ENCODE measurements at places on chromosomes 7 and 10.
A peak's percentile ranks its signal among the peaks of the same experiment; 100 is the strongest.

DNA sequence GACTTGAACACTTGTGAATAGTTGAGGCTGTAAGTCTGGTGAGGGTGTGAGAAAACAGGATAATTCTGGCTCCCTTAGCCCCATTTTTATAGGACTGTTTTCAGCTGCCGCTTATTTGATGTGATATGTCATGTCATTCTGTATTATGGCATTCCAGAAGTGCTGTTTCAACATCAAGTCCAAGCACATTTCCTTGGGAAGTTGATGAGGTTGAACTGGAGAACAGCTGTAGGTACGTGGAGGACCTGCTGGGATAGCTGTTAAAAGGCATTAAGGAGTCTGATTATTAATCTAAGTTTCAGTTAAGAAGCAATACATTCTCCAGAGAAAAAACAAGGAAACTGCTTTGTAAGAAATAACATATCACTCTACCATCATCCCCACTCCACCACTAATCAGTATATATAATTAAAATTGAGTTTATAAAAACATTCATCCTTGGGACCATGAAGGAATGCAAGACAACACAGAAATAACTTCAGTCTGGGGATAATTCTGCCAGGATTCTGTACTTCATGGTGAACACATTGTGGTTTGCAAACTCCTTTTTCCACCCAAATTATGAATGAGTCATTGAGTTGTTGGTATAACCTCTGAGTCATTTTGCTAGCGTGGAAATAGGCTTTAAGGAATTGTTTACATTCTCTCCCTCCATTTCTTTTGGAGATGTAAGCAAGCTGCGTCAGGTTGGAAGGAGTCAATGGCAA lies 39.9 kb upstream of the TMEM229A start:
- DNase-seq, result no peak

DNA sequence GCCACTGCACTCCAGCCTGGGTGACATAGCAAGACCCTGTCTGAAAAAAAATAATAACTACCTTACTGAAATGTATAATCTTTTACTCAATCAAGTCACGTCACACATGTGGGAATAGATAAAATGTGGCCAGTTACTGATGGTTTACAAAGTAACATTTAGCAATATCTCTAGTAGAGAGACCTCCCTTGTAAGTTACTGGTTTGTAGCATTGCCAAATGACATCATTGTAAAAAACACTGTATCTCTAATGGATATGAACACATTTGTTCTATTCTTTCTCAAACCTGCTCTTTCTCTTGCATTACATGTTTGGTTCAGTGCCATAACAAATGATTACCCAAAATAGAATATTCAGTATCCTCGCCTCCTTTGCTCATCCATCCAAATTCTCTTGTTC lies 18.8 kb downstream of the TET1 start:
- no peak for DNase-seq

DNA sequence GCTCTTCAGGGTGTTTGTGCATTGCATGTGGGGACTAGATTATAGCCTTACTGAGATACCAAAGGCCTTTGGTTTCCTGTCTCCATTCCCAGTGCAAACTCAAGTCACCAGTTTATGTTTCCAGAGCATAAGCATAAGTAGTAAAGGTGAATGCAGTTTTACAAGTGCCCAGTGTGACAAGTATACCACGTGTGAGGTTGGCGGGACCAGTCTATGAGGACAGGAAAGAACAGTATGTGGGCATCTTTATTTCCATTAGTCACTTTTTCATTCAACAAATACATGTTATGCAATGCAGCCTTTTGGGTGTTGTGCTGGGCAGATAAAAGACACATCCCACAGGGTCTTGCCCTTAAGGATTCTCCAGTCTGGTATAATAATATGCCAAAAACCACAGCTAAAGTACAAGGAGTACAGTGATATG lies 146.5 kb downstream of the ARID5B start:
- no peak for DNase-seq

DNA sequence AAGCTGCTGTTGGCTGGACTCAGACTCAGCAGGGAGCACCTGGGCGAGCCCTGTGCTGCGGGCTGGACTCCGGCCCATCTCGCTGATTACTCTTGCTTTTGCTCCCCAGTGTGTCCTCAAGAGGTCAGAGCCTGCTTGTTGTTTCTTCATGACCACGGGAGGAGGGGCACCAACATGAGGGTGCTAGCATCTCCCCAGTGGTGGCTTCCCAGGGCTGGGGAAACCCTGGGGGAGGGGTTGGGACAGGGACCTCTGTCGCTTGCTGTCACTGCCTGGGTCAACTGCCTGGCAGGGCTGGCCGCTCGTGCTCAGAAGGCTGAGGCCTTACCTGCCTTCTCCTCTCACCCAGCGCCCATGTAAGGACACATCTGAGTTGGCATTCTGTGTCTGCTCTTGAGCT lies 152.3 kb upstream of the SHH start:
- DNase-seq, result no peak

- no peak for DNase-seq
Observed at GRCh38 chr10:79245539-79246208, 101.6 kb upstream of the PPIF start.

DNA sequence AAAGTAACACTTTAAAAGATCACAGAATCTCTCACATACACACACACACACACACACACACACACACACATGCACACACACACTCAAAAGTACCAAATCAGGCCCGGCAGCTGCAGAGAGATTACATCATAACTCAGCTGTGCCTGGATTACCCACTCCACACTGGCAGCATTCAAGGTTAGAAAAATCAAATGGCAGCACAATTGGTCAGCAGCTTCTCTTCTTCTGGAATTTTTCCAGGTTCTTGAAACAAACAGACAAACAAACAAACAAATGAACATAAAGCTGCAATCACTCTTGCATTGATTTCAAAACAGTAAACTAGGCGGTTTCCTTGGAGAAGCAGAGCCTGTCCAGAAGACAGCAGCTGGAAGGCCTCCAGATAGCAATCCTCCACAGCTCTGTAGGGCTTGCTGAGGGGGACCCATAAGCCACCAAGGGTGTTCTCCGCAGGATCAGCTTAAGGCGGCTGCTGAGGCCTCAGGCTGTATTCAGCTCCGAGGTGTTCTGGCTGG lies 24.5 kb upstream of the FAM133B start:
- DNase-seq, result no peak

DNA sequence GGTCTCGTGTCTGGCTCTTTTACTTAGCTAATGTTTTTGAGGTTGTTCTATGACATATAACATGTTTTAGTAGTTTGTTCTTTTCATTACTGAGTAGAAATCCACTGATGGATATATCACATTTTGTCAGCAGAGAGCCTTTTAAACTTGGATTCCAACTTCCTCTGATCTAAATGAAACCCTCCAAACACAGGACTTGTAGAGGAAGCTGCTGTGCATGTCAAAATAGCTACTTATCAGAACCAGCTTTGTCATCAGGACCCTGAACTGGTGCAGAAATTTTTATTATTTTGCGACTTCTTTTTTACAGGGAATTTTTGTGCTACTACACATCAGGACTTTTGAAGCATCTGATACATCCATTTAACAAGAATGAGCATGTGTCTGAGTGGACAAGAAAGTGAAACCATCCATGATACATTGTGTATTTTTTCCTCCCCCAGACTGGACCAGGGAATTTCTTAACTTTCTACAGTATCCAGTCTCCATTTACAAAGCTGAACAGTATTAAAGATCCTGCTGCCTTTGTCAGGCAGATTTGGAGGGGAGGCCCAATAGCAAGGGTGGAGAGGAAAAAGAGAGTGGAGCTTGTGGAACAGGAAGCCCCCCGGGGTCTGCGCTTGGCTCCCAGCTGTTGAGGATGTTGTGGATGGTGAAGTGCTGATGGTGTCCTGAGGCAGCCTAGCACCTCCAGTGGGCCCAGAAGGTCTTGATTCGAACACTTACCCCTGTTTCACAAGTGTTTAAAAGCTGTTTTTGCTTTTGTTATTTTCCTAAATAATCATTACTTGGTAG lies 29.3 kb upstream of the MTPAP start:
- DNase-seq, result peak; percentile 15

DNA sequence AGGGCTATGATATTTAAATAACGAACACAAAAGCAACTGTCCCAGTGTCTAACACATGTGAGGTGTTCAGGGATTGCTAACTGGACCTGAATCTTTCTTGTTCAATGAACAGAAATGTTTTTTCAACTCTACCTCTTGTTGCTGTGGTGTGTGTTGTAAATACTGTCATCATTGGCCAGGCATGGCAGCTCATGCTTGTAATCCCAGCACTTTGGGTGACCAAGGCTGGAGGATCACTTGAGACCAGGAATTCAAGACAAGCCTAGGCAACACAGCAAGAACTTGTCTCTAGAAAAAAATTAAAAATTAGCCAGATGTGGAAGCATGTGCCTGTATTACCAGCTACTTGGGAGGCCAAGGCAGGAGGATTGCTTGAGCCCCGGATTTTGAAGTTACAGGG lies 1250.9 kb downstream of the TYW1 start:
- no peak for DNase-seq

DNA sequence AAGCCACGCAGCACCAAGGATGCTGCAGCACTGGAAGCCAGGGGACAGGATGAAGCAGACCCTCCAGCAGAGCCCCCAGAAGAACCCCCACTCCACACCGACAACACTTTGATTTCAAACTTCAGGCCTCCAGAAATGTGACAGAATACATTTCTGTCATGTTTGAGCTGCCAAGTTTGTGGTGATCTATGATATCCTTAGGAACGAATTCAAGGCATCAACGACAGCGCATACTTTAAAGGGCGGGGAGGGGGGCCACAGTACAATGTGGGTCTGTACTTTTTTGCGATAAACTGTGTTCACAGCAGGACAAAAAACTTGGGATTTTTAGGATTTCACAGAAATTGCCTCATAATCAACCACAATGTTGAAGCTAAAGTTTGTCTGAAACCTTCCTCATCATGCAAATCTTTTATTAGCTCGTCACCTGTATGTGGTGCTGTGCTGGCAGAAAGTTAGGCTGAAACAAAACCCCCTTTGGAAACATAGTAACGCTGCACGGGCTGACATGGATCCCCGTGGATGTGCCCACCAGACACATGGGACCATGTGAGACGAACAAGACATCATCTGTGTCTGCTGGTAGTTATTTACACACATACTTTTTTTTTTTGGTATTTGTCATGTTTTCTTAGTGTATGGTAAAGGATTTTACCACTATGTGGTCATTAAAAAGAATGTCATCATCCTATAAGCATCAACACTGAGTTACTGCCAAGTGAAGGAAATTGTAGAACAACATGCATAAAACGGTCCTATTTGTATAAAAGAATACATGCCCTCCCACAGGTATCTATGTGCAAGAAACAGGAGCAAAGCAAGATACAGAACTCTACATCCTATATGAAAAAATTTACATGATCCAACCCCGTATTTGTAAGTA lies 113.3 kb upstream of the AFAP1L2 start:
- no peak for DNase-seq

- no peak for DNase-seq
Observed at GRCh38 chr10:86229811-86230556, 136.6 kb downstream of the GRID1 start.

DNA sequence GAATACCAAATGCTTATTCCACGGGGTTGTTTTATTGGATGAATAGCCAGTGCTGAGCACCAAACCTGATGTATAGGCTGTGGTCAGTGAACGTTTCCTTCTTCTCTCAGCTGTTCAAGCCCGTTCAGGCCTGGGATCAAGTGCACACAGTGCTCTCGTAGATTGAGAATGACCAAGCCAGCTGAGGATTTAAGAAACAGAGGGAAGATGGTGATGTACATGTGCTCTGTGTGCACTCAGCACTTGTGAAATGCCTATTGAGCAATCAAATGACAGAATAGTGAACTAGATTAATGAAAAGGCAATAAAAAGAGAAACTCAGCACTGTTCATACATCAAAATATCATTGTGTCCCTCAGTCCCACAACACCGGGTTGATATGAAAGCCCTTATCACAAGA lies 302.5 kb downstream of the BMPER start:
- no peak for DNase-seq

DNA sequence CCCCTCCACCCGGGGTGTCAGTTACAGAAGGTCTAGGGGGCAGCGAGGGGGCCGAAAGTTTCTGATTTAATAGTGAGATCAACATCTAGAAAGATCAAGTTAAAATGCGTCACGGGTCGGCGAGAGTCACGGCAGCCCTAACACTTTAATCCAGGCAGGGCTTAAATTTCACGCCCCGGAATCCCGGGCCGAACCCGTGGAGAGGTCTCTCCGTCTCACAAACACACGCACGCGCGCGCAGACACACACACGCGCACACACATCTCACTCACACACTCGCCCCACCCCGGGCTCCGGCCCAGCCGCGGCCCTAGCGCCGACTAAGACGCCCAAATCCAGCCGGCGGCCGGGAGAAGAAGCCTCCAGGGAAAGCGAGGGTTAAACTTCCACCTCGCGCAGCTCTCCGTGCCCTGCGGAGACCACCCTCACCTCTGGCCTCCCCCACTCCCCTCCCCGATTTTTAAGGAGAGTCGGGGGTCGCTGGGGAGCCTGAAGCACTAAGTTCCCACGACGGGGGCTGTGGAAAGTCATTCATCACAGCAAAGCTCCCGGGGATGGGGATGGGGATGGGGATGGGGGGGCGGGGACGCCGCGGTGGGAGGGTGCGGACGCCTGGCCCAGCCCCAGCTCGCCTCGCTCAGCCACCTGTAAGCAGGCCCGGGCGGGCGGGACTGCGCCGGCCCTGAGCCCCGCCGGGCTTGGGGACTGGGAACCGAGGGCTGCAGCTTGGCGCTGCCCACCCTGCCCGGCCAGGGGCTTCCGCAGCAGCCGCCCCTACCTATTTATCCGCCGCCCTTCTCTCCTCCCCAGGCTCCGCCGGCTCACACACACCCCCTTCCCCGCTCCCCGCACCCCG lies 1.6 kb downstream of the PDGFA start:
- no peak for DNase-seq

- DNase-seq, result no peak
Observed at GRCh38 chr7:139658908-139659675, 118.7 kb downstream of the HIPK2 start.

- DNase-seq, result no peak
Observed at GRCh38 chr10:680146-680545, 9.3 kb downstream of the DIP2C start.

GRCh38 chr7:35003679-35004303 lies 33.5 kb downstream of the DPY19L1 start:
- no peak for DNase-seq

DNA sequence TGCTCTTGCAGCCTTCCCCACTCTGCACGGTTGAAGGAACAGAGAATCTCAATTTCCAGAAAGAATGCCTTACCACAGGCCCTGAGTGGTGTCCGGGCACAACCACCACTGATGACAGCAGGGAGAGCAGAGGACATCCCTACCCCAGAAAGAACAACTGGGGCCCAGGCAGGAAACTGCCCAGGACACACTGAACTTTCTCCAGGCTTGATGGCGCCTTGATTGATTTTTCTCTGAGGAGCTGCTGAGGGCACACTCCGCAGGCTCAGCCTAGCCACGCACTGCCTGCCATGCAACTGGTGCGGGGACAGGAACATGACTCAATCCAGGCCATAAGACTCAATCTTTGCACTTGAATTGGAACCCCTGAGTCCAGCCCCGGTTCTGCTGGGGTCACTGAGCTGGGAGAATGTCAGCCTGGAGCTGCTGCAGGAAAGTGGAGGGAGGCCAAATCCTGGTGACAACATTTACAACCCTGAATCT lies 5.9 kb downstream of the AKR1B1 start:
- no peak for DNase-seq
